ENCODE measurements at places on chromosomes 4 and X. TPM values are rescaled to one million over a fixed set of nuclear protein-coding genes. Genes with fewer than 3 reads are reported as not detected.

DNA sequence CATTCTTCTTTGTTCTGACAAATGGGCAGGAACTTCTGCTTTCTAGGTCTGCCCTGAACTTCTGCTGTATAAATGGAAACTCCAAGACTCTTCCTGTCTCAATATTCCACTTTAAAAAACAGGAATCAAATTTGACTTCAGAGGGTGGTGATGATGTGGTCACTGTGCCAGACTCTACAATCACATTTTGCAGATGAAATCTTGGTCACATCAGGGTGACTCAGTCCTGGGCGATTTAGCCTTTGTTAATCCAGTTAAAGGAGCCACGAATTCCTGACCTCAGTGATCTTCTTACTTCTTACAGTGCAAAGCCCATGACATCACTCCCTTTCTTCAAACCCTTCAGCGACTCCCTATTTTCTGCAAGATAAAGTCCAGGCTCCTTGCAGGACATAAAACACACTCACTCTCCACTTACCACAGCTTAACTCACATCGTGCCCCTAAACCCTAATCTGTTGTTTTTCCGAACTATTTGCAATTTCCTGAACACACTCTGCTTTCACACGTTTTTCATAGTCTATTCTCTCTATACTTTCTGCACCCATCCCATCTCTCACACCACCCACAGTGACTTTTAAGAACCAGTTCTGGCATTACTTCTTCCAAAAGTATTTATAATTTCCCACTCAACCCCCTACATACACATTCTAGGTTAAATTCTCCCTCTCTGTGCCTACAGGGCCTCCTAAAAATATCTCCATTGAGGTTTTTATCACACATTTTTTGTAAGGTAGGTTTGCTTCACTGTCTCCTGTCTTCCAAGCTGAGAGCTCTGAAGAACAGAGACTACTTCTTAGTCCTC, 11.1 kb downstream of the GASK1B start:
- no peak for DNase-seq

DNA sequence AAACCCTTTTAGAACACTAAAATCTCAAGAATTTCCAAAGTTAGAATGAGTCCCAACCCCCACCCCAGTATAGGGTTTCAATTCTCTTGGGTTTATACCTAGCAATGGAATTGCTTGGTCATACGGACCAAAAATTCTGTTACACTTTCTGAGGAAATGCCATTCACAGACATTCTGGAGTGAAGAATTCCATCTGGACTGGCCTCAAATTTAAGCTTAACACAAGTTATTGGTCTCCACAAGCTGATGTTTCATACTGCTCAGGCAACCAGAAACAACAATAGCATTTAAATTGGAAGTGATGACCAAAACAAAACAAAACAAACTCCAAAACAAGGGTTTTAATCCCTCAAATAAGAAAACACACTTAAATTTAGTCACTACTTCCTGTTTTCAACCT, 51.1 kb downstream of the GPC4 start:
- DNase-seq: no peak

DNA sequence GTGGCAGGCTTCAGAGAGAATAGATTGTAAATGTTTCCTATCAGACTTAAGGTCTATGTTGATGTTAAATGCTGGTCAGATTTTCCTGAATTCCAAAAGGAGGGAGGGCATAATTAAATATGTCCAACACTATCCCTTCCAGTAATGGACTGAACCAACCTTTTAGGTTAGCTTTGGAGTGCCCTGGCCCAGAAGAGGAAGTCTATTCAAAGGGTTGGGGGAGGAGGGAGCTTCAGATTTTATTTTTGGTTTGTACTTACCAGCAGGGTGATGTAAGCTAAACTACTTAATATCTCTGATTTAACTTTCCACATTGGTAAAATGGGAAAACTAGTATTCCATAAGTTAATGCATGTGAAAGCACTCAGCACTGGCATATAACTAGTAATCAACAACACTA, 91.1 kb downstream of the RBM46 start:
- no peak for DNase-seq

- no peak for DNase-seq
These were observed 14.6 kb upstream of the MSANTD1 start for GRCh38 chr4:3234171-3235029.

DNA sequence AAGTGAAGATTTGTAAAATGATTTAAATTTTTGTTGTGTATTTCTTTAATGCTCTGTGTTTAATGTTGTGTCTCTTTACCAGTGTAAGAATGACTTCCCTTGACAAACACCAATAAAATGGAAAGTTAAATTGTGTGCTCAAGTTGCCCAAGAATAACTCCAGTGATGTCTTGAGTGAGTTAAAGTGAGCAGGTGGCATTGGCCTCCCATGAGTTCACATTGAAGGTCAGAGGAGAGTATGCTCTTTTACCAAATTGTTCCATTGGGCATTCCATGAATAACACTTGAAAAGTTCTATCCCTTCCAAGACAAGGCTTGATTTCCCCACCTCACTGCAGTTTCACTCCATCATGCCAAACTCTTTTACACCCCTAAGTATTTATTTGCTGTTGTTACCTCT, 4.5 kb downstream of the ANXA5 start:
- no peak for DNase-seq

DNA sequence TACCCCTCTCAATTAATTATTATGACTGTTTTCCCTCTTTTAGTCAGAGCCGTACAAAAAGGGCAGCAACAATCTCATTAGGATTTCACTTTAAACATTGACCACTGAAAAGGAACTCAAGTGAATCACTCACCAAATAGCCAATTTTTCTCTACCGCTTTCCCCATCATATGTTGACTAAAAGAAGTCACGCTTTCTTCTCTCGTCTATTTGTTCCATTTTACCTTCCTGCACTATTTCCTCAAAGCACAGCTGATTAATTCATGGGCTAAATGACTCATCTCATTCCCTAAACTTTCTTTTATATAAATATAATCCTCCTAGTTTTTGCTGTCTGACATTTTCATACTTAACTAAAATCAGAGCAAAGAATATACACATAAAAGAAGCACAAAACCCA, 8.2 kb downstream of the MID1 start:
- no peak for DNase-seq

DNA sequence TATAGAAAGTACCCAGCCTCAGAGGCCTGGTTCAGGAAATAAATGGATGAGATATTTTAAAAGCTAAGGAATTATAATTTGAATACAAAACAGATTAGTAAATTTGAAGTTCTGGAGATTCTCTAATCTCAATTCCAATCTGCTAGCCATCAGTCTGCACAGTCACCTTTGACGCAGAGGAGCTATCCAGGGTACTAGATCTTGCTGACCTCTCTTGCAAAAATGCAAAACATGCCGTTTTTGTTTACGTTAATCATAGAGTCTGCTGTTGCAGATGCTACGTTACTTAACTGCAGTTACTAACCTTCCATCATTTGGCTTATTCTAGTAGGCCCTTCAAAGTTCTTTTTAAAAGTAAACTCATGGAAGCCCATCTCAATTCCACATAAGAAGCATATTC, 10.4 kb downstream of the CCSER1 start:
- DNase-seq: no peak

GRCh38 chr4:38818441-38818976, 13.9 kb upstream of the TLR1 start:
- DNase-seq: no peak

DNA sequence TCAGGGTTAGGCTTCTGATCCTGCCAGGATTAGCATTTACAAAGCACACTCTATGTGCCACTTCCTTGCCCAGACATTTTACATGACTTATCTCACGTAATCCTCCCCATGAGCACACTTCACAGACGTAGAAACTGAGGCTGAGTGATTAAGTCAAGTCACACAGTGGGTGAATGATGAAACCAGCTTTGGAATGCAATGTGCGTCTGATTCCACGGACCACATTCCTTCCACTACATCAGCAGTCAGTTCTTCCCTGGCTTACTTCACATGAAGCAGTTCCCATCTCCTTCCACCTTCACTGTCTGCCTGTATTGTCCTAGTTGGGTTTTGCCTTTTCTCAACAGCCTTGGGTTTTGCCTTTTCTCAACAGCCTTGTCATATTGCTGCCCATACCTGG, 134.3 kb upstream of the PPARGC1A start:
- DNase-seq: no peak

DNA sequence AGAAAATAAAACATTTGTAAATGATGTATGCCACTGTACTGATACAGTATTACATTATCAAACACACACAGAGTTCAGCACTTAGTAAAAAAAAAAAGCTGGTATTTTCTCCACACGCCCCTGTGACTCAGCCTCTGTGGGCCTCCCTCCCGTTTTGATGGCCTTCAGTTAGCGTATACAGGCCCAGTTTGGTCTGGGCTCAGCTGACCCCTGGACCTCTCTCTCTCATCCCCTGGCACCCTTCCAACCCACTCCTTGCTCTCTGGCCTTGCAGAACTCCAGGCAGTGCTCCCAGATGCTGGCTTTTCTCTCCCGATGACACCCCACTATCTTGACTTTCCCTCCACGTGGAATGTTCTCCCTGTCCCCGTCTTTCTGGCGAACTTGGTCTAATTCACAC, 89.0 kb upstream of the LIMCH1 start:
- no peak for DNase-seq

Gene ASB5
- total RNA-seq: not detected

Gene CSN2
- not detected for total RNA-seq

Gene RHOXF1
- total RNA-seq: not detected

Gene VCX2
- total RNA-seq: not detected

Gene LRRC66
- 1.3 TPM for total RNA-seq

Measured in endothelial cell (in vitro differentiated cells).